ENCODE measurements at places on chromosomes 7 and 10.

GRCh38 chr10:71228875-71229675 is 16.7 kb downstream of the UNC5B start:
- DNase-seq = no peak

DNA sequence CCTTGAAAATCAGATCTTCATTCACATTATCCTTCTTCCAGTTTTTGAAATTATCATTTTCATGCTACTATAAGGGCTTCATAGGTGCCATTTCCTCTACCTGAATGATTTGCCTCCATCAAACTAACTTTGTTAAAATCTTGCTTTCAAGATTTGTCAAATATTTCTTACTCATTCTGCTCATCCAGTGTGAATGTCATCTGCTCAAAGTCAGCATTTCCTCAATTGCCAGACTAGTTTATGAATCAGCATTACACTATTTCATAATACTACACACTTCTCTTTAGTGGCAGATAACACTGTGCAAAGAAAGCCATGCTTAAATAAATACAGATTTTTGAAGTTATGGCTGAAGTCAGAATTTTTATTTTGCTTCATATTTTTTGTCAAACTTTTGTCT is 21.3 kb upstream of the LIPF start:
- DNase-seq = no peak

GRCh38 chr7:29619848-29620555 is 56.4 kb downstream of the PRR15 start:
- no peak for DNase-seq

- DNase-seq = no peak
Measured at GRCh38 chr7:1492640-1493039, 11.5 kb downstream of the INTS1 start.

GRCh38 chr7:70016044-70016770 is 417.9 kb downstream of the AUTS2 start:
- no peak for DNase-seq

GRCh38 chr10:51171946-51172345 is 97.7 kb downstream of the PRKG1 start:
- DNase-seq = no peak

- DNase-seq = no peak
Measured at GRCh38 chr7:132145466-132145865, 430.8 kb downstream of the PLXNA4 start.

GRCh38 chr7:129670656-129671055 is 59.1 kb downstream of the NRF1 start:
- DNase-seq = no peak

DNA sequence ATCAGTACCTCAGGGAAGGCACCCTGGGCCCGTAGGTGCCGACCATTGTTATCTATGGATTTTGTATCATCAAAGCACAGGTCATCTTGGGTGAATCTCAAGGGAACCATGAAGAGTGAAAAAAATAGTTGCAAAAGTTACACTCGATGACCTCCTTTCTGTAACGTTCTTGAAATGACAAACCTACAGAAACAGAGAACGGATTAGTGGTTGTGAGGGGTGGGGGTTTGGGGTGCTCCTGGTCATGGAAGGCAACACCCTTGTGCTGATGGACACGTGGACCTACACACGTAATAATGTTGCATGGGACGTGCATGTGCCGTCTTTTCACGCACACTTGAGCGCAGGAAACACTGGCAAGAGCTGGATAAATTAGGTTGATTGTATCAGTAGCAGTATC is 655.9 kb downstream of the SDK1 start:
- no peak for DNase-seq

DNA sequence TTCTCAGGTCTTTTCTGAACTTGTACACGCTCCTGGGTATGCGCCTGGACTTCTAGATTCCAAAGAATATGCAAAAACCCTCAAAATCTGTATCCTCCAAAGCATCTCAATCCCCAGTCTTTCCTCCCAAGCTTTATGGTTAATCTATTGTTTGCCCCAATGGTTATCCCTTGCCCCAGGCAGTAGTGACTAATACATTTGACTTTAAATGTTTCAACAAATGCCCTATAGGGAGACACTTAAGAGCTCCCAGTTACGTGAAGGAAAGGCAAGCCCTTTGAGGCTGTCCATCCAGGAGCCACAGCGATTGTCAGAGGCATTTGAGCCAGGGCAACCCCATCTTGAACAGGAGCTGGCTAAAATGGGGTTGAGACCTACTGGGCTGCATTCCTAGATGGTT is 12.7 kb upstream of the FOXL3 start:
- DNase-seq = no peak

DNA sequence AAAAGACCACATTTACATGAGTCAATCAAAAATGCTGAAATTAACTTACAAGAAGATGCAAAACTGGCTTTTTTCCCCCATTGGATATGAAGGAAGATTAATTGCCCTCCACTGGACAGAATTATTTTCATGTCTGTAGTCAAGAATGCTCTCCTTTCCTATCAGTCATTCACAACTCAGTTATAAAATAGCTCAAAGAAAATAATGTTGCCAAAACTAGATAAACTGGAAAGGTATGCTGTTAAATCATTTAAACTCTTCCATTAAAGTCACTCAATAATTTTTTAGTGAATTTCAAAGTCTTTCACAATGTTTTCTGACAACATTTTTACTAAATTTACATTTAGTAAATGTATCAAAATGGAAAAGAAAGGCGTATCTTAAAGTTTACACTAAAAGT is 384.5 kb downstream of the HGF start:
- DNase-seq = no peak

DNA sequence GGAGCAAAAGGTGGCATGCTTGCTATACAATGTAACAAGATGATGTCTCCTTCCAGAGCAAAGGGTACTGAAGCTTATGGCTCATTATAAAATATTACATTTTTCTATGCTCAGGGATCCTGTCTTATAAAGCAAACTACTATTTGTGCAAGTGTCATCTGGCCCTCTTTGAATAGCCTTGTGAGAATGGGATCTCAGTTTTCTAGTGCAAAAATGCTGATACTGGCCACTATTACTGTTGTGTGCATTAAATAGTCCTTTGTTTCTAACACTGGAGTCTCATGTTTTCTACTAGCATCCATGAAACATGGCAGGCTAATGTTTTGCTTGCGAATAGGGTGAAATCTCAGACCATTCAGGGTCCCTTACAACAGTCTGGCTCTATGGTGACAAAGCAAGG is 823.0 kb downstream of the REEP3 start:
- no peak for DNase-seq

DNA sequence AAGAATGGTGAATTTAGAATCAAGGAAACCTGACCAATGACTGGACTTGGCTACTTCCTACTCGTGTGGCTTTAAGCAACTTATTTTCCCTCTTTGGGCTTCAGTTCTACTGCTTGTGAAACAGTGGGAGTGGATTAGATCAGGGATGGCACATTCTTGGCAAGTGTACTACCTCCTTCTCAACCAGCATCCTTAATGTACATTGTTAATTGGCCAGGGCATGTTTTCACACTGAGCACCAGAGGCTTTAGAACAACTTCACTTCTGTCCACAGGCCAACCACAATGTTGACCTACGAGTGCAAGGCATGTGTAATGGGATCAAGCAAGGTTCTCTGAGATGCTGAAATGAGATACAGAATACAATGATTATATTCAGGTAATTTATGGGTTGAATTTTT is 315.3 kb downstream of the ADRA2A start:
- DNase-seq = no peak

- DNase-seq = no peak
Measured at GRCh38 chr10:29670761-29671160, 36.0 kb upstream of the SVIL start.

GRCh38 chr7:114821030-114821900 is 100.6 kb upstream of the MDFIC start:
- no peak for DNase-seq

DNA sequence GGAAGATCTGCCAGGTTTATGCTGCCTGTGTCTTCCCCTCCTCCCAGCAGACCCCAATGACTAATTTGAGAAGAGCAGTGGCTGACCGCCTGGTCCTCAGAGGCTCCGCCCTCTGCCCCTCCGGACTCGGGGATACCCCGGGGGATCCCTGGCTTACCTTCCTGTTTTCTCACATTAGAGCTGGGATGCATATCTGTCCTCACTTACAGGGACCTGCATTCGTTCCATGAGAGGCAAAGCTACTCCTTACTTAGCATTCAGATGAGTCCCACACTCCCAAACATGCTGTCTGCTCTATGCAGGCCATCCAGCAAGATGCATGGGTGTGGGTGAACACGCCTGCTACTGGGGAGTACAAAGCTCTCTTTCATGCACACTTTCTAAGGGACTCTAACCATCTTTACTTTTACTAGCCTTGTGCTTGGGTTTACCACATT is 24.0 kb downstream of the VOPP1 start:
- DNase-seq = no peak

GRCh38 chr7:100489824-100490223 is 6.1 kb downstream of the NYAP1 start:
- DNase-seq = peak; percentile 43

DNA sequence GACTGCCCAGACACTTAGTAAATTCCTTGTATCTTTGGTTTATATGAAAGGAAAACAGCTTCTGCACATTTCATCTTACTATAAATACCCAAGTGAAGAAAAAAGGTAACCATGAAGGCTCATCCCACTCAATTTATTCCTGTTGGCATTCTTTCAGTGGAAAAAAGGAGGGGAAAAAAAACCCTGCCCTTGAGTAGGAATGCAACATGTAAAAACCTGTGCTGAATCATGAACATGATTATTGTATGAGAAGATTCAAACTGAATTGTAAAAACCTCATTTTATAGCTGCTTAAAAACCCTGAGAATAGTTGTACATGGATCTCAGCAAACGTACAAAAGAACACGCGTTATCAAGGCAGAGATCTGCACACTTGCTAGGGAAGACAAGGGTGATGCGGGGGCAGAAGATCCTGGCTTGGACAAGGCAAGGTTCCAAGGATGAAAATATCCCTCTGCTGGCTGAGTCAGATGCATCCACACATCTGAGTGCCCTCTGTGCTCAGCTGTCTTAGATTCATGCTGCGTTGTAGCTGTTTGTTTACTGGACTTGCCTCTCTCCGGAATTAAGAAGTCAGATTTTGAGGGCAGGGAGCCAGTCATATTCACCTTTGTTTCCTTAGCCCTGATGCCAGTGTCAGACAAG is 658.2 kb downstream of the PARD3 start:
- no peak for DNase-seq

DNA sequence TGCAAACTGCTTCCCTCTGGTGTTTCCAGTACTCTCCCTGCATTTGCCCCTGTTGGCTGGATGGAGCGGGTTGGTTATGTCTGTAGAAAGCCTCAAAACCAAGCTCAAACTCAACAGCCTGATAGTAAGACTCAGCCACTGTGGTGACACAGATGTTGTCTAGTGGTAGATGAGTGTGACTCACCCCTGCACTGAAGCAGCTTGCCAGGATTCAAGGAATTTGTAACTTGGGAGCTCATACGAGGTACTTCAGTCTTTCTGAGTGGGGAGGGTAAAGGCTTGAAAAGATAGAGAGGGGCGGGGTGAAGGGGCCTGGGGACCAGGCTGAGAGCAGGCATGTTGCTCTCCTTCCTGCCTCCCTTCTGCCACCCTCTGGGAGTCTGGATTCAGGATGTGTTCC is 22.9 kb upstream of the AQP1 start:
- no peak for DNase-seq

GRCh38 chr10:103888113-103888841 is 29.7 kb downstream of the STN1 start:
- peak; percentile 35 for DNase-seq

- DNase-seq = no peak
Measured at GRCh38 chr7:97868788-97869187, 3.4 kb downstream of the ASNS start.

DNA sequence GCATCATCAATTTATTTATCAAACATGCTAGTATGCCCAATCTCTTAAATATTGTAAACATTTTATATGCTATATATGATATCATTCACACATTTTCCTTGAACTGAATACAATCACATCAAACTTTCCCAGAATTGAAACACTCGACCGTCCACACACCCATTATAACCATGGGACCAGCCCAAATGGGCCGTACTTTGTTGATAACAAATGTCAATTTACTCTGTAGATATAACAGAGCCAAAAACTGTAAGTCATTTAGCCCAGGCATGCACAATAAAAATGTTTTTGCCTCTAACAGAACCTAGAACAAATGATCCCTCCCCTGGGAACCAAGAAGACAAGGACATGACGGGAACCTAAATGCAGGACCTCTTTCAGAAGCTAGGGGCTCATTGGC is 683 bp upstream of the ANKRD22 start:
- no peak for DNase-seq

DNA sequence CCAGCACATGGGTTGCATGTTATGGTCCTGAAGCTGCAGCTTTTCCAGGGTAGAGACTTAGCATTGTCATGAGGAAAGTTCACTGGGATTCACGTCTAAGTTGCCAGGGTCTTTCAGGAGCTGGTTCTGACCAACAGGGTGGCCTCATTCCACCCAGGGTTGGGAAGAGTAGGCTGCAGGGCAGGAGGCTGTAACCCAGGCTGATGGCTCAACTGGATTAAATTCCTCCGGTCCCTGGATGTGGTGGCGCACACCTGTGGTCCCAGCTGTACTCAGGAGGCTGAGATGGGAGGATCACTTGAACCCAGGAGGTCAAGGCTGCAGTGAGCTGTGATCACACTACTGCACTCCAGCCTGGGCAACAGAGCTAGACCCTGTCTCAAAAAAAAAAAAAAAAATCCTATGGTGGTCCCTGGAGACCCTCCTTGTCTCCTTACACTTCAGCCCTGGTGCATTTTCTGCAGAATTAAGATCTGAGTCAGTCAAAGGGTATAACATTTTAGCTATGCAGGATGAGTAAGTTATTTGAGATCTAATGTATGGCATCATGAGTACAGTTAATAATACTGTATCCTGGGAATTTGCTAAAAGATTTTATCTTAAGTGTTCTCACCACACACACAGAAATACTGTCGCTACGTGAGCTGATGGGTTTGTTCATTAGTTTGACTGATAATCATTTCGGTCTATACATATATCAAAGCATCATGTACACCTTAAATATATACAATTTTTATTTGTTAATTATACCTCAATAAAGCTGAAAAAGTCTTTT is 44.0 kb downstream of the ASB13 start:
- DNase-seq = no peak

- no peak for DNase-seq
Measured at GRCh38 chr7:118129041-118129795, 54.7 kb upstream of the LSM8 start.

- DNase-seq = no peak
Measured at GRCh38 chr10:26837139-26837538, 23.6 kb downstream of the ABI1 start.

- no peak for DNase-seq
Measured at GRCh38 chr10:100519311-100520051, at the start of gene SEC31B. SEC31B (minus strand) TSS chr10:100519861; CDS start chr10:100516952, 2,909 bp downstream.

- peak; percentile 35 for DNase-seq
Measured at GRCh38 chr7:99693427-99694200, 13.8 kb upstream of the CYP3A5 start.

DNA sequence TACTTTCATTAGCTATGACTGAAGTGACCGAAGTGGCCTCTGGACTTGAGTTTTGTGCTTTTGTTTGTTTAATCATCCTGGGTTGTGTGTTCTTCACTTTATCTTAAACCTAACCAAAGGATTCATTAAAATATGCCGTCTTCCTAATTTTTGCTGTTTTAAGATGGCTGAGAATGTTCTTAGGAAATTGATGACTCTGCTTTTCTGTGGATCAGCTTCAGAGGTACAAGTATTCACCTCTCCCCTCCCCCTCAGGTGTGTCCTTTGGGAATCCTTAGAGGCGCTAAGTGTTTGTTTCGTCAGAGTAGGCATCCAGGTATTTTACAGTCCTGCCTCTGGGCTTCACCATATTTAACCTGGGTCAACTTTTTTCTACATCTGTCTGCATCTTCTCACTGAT is 1.1 kb downstream of the CCDC126 start:
- no peak for DNase-seq

- DNase-seq = no peak
Measured at GRCh38 chr7:106611911-106612310, 49.0 kb downstream of the CCDC71L start.

GRCh38 chr10:104340111-104340526 is 1.9 kb upstream of the ITPRIP start:
- no peak for DNase-seq

Measured in CD4-positive, alpha-beta T cell treated with Interleukin-6 for 4 hours (primary cell).